Right renal pelvis (tissue), 4 donors: ENCODE measurements at places on chromosomes 4 and X. TPM values are rescaled to one million over a fixed set of nuclear protein-coding genes. Genes with fewer than 3 reads are reported as not detected.

Gene SERTM2
- not detected for polyA plus RNA-seq

Gene VSIG4
- 5.7 TPM for polyA plus RNA-seq

Gene MBNL3
- 33.2 TPM for polyA plus RNA-seq

Gene ATP2B3
- polyA plus RNA-seq, result 0.23 TPM
